Right atrium auricular region (tissue), 2 donors: ENCODE measurements at places on chromosomes 3 and 15.

GRCh38 chr15:27466758-27467157 is 495.8 kb downstream of the GABRG3 start:
- DNase-seq = no peak

DNA sequence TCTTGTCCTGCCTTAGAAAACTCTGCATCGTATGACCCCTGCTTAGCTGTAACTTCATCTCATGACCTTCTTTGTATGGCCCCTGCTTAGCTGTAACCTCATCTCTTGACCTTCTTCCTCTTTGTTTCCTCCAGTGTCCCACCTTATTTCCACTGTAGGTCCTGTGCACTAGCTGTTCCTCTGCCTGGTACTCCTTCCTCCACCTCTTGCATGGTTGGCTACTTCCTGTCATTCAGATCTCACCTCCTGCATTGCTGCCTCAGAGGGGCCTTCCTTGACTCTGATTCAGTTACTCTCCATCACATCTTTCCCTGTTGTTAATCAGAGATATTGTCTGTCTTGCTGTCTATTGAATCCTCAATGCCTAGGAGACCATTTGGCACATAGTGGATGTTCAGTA is 63.2 kb downstream of the PDE8A start:
- no peak for DNase-seq

DNA sequence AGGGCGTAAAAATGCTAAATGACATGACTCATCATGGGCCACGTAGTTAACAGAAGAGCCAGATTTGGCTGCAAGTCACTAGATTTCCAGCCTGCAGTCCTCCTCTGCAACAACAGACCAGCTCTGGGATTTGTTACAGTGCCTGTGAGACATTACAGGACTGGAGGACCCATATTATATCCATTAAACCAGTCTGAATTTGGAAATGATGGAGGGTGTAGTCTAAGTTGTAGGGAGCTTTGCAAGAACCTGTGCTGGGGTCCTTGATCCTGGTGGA is 10.8 kb downstream of the ZNF774 start:
- peak; percentile 70 for DNase-seq

- no peak for DNase-seq
These were observed 417.0 kb upstream of the MEIS2 start for GRCh38 chr15:37517191-37517895.

DNA sequence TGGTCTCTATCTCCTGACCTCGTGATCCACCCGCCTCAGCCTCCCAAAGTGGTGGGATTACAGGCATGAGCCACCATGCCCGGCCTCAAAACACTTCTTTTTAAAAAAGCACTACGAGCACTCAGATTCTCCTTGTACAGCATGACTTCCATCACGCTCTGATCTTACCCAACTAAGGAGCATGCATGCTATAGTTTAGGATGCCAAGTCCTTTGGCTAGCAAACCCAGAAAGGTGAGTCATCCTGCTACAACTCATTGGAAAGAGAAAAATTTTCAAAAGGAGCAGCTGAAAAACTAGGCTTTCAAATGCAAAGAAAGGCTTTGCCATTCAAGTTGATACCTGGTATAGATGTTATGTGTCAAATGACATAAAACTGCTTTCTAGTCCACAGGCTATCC is 70.3 kb upstream of the PRICKLE2 start:
- DNase-seq = no peak

DNA sequence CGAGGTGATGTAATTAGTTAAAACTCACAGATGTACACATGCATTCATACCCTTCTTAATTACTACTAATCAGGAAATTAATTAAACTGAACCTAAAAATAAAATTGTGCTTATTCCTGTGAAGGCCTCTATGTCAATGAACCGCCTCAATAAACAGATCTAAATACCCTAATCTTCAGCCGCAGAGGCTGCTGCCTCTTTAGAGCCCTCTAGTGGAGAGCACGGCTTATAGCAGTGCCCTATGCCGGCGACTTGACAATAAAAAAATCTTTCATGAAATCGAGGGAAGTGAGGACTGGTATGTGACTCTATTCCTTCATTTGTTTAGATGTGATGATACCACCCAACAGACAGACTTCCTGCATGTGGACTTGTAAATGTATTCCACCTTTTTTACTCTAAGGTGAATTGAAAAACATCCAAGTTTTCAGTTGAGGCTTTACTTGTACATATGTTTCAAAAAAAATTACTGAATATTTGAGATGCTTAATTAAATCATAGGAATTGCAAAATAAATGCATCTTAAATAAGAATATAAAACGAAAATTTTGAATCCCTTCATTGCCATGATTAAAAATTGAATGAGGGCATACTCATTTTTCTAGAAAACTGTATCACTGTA is 8.3 kb upstream of the EPHA3 start:
- DNase-seq = no peak

GRCh38 chr3:129975705-129976048 is 1.2 kb downstream of the TRH start:
- DNase-seq = no peak

- no peak for DNase-seq
These were observed 44.6 kb upstream of the LMCD1 start for GRCh38 chr3:8457039-8457438.

DNA sequence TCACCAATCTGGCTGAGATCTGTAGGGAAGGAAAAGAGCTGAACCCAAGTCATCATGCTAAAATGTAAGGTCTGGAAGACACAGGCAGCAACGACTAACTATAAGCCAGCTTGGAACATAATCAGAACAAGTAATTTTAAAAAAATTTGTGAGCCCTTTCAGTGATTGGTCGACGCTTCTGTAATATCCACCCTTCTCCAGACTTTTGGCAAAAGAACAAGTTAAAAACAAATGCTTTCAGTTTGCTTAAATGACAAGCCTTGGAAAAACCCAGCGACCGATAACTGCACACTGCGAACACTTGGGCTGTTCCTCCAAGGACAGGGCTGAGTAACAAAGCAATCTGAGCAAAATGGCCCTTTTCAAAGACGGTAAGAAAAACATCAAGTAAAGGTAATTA is 49.6 kb downstream of the PCSK6 start:
- peak; percentile 59 for DNase-seq

GRCh38 chr15:66878761-66879160 is 176.7 kb downstream of the SMAD6 start:
- peak; percentile 58 for DNase-seq

DNA sequence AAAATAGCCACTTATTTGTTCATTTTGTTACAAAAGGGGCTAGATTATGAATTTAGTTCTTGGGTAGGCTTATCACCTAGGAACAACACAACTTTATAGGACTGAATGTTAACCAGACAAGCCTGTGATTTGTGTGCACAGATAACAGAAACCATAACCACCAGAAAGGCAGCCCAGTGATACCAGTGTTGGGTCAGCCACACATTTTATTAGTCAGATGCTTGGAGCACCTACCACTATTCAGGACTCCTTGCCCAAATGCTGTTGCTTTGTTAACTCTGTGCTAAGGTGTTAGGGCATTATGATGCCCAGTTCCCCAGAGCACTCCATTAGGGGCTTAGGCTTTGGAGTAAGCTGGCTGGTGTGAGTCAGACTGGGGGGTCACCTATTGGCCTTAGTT is 22.5 kb downstream of the PLCL2 start:
- no peak for DNase-seq

DNA sequence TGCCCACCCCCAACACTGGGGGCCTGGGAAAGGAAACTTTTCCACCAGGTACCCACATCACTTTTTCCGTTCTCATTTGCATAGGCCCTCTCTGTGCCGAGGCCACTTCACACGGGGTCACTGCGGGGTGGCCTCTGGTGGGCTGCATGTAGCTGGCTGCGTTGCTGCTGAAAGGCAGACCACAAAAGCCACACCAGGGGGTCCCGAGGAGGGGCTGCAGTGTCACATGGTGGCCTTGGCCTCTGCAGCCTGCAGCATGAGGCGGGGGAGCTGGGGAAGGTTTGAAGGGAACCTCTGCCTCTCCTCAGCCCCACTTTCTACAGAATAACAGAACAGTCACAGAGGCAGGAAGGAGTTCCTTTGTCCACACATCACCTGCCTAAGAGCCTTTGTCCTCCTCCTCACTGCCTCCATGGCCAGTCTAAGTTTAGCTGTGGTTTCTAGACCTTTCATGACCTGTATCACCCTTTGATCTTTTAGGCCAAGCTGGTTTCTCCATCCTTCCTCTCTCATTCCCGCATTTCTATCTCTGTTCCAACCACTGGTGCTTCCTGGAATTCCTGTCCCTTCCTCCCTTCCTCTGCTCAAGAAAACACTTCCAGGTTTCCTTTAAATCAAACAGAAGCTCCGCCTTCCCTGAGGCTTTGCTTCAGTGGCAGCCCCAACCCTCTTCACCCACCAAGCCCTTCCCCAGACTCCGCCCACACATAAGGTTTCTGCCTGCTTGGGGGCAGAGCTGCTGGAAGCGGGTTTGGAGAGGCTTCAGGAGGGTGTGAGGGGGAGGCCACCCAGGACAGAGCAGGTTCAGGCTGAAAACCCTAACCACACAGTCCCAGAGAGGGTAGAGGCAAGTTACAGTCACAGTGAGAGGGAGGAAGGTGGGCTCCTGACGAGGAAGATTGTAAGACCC is 150.7 kb upstream of the TLE3 start:
- DNase-seq = no peak

DNA sequence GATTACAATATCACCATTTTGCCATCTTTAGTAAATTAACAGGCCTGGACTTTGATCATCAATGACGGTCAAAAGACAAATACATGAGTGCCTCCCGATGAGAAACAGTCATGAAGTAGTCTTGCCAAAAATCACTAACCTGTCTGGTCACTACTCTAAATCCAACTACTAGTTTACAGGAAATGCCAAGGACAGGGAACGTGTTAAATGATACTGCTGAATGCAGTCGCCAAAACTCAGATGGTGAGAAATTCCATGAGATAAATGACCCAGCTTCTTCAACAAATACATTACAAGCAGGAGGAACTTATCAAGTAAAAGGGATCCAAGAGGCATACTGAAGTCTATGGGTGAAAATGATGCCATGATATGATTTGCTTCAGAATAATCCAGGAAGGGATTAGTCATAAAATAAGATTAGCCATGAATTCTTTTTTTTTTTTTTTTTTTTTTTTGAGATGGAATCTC is 35.8 kb upstream of the ATP13A3 start:
- DNase-seq = no peak

DNA sequence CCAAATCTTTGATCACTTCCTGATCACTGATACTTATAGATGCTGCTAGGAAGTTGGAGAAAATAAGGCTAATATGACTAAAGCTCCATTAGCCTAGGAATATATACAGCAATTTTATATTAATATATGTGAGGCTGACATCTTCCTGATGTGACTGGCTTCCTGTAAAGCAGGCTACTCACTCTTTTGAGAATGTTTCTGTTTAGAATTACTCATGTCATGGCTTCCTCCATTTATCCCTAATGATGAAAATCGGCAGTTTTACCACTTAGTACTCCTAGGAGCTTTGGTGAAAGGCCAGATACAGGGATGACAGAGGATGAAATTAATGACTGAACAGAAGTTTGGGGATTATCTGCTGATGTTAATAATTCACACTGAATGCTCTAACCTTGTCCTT is 3.9 kb upstream of the MAP1A start:
- DNase-seq = no peak

- no peak for DNase-seq
These were observed 24.5 kb downstream of the SRPRB start for GRCh38 chr3:133830071-133830470.

DNA sequence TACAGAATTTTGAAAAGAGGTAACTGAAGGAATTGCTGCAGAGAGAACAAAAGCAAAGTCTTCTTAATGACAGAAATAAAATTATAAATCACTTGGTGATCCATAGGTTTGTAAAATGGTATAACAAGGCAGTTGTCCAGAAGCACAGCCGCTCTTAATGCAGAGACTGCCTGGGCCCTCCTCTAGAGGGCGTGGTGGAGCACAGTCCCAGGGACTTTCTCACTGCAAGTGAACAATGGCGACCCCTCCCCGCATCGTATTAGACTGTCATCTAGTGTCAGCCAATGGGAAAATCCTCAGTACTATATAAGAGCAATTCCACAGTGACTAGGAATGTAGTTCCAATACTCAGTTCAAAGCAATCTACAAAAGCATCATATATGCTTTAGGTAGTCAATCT is 26.4 kb upstream of the ZBED2 start:
- DNase-seq = no peak

DNA sequence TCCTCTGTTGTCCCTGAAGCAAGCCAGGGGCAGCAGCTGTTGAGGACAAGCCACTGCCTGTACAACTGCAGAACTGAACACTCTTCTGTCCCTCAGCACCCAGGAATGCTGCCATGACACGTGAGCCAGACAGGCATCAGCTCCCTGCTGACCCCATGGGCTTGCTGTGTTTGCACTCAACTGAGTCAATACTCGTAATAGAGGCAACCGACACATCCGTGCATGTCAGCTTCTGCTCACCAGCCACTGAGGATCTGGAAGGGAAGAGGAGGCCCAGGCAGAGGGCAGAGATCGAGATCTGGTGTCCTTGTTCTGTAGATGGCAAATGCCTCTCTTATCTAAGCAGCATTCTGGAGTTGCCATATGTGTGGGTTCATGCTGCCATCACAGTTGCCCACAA is 54.3 kb upstream of the SEC61A1 start:
- DNase-seq = no peak

DNA sequence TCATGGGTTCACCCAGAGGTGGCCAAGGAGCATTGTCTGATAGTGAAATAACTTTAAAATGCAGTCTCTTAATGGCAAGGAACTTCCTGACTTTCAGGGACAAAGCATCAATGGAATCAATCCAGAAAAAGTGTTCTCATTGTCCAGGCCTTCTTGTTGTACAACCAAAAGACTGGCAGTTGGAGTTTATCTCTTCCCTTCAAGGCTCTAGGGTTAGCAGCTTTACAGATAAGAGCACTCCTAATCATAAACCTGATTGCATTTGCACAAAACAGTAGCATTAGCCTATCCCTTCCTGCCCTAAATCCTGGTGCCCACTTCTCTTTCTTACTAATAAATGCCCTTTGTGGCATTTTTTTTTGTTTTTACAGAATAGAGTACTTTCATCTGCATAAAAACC is 43.3 kb upstream of the VIPR1 start:
- DNase-seq = no peak

DNA sequence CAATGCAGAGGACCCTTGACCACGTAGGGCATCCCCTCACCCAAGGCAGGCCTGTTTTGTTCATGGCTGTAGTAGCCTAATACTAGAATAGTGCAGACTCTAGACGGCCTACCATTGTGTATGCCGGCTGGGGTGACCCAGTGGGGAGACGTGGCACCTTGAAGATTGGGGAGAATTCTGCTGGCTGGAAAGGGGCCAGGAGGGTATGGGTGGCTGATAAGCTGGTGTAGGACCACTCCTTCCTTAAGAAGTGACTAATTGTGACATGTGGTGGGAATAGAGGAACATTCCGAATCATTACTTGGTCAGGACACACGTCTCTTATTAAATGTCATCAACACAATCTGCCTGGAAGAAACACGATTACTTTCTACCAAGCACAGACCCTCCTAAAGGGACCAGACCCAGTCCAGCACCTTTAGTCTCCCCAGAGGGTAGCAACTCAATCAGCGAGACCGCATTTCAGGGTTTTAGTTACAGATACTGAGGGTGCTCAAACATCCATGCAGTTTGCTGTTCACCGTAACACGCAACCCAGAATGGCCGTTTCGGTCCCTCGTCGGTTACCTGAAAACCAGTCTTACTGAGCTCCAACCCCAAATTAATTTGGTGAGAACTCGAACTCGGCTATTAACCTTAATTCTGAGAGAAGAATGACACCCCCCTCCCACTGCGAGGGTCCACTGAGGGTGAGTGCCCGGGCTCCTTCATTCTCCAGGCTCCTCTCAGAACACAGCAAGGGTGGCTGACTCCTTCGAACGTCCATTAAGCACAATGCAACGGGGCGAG is 1.6 kb upstream of the KLF13 start:
- no peak for DNase-seq
